Activated T-helper 1 cell treated with anti-CD3 and anti-CD28 coated beads, Interleukin-2, amount 50 U/mL, for 16 hours (primary cell): ENCODE measurements at places on chromosomes 11 and 22.
A peak's percentile ranks its signal among the peaks of the same experiment; 100 is the strongest.

- no peak for DNase-seq
Measured at GRCh38 chr11:96326959-96327358, 16.0 kb downstream of the MAML2 start.

DNA sequence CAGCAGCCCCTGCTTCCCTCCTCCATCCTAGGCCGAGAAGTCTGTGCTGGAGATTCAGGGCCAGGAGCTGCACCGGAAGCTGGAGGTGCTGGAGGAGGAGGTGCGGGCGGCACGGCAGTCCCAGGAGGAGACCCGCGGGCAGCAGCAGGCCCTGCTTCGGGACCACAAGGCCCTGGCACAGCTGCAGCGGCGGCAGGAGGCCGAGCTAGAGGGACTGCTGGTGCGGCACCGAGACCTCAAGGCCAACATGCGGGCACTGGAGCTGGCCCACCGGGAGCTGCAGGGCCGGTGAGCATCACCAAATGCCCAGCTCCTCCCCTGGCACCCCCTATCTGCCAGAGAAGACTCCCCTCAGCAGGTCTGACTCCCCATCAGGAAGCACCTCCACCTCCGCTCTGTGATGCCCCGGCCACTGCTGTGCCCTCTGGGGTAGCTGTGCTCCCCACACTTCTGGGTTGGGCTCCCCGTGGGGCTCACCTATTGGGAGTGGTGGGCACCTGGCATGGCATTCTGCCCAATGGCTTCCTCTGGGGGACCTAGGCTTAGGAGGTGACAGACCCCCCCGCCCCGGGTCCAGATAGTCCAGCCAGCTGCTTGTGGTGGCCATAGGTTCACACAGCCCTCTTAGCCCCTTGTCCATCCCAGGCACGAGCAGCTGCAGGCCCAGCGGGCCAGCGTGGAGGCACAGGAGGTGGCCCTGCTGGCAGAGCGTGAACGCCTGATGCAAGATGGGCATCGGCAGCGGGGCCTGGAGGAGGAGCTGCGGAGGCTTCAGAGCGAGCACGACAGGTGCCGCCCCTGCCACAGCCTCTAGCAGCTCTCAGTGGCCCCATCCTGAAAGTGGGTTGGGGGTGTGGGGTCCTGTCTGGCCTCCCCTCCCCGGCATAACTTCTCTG, 6.6 kb upstream of the RPS6KA4 start:
- no peak for DNase-seq

DNA sequence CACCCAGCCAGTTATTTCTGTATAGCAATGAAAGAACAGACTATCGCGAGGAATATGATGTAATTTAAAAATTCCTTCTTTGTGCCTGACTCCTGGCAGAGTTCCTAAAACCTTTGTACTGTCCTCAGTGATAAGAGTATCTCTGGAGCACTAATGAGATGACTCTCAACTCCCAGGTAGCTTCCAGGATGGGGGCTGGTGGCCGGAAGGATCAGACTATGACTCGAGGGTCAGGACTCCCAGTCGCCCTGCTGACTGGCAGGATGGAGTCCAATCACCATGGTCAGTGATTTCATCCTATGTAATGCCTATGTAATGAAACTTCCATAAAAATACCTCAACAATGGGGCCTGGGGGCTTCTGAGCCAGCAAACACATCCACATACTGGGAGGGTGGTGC, 135.1 kb downstream of the SHANK2 start:
- DNase-seq, result no peak

GRCh38 chr11:119172513-119172912, 4.0 kb downstream of the NLRX1 start:
- no peak for DNase-seq

DNA sequence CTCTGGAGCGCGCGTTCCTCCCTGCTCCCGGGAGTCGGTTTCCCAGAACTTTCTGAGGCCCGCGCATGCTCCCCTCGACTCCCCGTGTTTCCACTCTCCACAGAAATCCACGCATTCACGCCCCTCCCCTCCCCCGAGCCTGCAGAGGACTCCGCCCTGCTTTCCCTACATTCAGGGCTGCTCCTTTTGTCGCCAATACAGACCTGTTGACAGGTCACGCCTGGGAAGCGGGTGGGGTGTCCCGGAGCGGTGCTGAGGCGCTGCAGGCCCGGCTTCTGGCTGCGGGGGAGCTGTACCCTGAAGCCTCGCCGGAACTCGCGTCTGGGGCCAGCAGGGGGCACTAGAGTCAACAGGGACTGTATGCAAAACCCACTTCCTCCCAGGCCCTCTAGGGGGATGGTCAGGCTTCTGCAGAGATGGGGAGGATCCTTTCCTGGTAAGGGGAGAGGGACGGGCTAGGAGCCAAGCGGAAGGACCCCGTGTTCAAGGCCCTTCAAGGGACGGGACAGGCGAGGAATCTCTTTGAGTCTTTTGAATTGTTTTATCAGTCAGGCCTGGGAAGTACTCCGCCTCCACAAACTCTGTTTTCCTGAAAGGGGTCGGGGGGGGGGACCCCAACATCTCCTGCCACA, at the start of gene PRAME:
PRAME (minus strand) TSS at position 294 of the 632 bp plus-strand sequence. CDS start 2,433 bp downstream, outside the sequence.
- DNase-seq, result peak; percentile 30

DNA sequence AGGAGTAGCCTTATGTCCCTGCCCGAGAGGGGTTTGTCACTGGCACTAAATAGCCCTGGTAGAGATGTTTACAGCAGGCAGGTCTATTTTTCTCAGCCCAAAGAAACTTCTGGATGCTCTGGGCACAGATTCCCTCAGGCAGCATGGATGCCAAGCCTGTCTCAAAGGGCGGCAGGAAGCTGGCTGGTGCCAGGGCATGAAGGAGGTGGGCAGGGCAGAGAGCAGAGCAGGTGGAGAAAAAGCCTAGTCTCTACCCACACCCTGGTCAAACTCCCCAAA, 4.1 kb upstream of the GAS2L1 start:
- DNase-seq, result no peak

DNA sequence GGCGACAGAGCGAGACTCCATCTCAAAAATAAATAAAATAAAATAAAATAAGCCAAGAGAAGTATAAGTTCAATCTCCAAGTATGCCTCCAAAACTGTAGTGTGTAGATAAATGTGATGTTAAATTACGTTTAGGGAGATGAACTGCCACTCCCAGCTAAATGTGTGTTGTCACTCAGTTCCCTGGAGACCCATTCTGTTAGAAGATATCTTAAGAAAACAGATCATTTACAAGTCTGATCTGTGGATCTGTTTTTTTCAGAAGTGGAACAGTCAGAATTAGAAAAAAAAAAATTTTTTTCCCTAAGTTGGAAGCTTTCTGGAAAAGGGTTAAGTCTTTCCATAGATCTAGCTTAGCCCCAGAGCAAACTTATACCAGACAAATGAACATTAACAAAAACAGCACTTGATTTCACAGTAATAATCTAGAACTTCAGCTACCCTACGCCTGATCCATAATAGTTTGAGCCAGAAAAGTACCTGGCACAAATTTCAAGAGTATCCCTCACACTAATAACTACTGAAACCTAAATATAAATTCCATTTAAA, 18.2 kb downstream of the CELF1 start:
- no peak for DNase-seq

- DNase-seq, result no peak
Measured at GRCh38 chr22:45975164-45976161, 1.5 kb downstream of the WNT7B start.

GRCh38 chr11:103633819-103634590, 402.4 kb upstream of the DDI1 start:
- no peak for DNase-seq

DNA sequence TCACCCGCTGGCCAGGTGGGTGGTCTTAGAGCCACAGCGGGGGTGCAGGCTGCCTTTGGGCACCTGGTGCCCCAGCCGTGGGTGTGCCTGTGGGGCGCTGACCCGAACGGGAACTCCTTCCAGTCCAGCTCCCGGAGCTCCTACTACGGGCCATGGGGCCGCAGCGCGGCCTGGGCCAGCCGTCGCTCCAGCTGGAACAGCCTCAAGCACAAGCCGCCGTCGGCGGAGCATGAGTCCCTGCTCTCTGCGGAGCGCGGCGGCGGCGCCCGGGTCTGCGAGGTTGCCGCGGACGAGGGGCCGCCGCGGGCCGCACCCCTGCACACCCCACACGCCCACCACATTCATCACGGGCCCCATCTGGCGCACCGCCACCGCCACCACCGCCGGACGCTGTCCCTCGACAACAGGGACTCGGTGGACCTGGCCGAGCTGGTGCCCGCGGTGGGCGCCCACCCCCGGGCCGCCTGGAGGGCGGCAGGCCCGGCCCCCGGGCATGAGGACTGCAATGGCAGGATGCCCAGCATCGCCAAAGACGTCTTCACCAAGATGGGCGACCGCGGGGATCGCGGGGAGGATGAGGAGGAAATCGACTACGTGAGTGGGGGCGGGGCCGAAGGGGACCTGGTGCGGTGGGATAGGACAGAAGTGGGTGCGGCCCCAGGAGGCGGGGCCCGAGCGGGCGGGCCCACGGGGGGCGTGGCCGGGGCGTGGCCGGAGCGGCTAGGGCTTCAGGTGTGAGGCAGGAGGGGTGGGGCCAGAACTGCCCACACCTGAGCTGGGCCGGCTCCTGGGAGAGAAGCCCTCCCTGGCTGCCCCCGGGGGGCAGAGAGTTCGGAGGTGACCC, 91.5 kb downstream of the CACNA1I start:
- DNase-seq, result peak; percentile 68

GRCh38 chr22:46201059-46201757, 48.9 kb downstream of the CDPF1 start:
- DNase-seq, result no peak

DNA sequence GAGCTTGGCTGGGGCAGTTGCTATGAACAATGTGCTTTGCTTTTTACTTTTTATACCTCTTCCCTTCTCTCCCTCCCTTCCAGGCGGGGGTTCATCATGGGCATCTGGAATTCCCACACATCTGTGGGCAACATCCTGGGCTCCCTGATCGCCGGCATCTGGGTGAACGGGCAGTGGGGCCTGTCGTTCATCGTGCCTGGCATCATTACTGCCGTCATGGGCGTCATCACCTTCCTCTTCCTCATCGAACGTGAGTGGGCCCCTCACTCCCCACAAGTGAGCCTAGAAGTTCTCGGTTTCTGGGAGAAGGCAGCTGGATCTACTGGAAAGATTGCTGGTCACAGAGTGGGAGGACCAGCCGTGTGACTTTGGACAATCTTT, 17.4 kb downstream of the SLC37A2 start:
- DNase-seq, result no peak

- no peak for DNase-seq
Measured at GRCh38 chr22:35409783-35410662, 10.1 kb downstream of the MCM5 start.

GRCh38 chr11:3001496-3001895, 9.4 kb upstream of the NAP1L4 start:
- DNase-seq, result no peak

- no peak for DNase-seq
Measured at GRCh38 chr11:36460220-36460619, 49.9 kb downstream of the TRAF6 start.

- peak; percentile 8 for DNase-seq
Measured at GRCh38 chr22:45096256-45096907, 67.3 kb upstream of the NUP50 start.

GRCh38 chr11:4610258-4610935, 2.4 kb upstream of the TRIM68 start:
- DNase-seq, result no peak

DNA sequence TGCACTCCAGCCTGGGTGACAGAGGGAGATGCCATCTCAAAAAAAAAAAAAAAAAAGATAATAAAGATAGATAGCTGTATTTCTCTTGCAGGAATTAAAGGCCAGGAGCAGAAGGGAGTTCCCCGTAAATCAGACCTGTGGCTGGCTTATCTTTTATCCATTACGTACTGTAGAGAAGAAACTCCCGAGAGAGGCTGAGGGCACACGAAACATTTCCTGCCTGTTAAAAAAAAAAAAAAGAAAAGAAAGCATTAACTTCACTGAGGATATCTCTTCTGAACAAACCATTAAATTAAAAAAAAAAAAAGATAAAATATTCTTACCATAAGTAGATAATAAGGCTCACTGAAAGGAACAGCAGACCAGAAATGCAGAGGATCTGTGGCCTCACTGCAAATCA, 22.5 kb downstream of the P4HA3 start:
- DNase-seq, result no peak

DNA sequence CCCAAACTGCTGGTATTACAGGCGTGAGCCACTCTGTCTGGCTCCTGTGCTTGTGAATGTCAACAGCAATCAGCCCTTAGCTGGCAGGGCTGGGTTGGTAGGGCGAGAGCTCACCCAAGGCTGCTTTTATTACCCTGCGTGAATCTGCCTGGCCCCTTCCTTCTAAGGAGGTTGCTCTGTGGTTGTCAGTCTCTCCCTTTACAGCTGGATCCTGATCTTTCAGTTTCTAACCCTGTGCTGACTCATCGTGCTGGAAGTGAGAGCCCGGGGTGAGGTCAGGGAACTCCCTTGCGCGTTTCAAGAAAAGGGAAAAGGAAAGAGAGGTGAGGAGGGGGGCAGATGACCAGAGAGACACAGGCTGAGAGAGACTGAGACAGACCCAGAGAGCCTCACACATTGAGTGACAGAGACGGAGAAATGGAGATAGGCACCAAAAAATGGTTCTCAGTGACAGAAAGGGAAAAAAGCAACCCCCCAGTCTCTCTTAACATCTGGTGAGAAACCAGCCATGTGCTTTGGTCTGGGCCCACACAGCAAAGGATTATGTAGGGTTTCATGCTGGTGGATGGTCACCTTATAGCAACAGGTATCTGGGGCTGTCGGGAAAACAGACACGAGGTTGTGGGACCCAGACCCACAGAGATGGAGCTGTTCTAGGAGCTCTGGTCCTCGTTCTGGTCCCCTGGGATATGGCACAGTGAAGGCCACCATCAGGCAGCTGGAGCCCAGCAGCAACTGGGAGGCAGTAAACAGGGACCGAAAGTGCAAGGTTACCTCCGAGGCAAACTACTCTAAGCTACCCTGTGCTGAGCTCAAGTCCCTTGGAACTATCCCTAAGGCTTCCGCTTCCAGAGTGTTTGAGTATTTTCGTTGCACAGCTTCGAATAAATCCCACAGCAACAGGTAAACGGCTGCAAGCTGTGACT, 2.5 kb downstream of the TCN2 start:
- no peak for DNase-seq

- DNase-seq, result no peak
Measured at GRCh38 chr22:22823131-22823810, 64.3 kb upstream of the IGLL5 start.
